CD4-positive, CD25-positive, alpha-beta regulatory T cell (primary cell): ENCODE measurements at places on chromosomes 12 and 14. TPM values are rescaled to one million over a fixed set of nuclear protein-coding genes. Genes with fewer than 3 reads are reported as not detected.

The NCKAP5L gene
- 7.8 TPM for total RNA-seq

The MFAP5 gene
- not detected for total RNA-seq

The LARP4 gene
- 35.1 TPM for total RNA-seq

The KLRK1 gene
- total RNA-seq, result 2.7 TPM

The DNAH10 gene
- total RNA-seq, result 0.02 TPM

The MUCL1 gene
- not detected for total RNA-seq

The PLCZ1 gene
- total RNA-seq, result not detected

The DLGAP5 gene
- total RNA-seq, result 0.67 TPM

The MCRS1 gene
- 72.8 TPM for total RNA-seq

The GLS2 gene
- 1.3 TPM for total RNA-seq

The NDUFB1 gene
- 54.8 TPM for total RNA-seq

The RGS6 gene
- total RNA-seq, result 0.69 TPM

The AP5M1 gene
- 63.6 TPM for total RNA-seq

The KRT2 gene
- 0.42 TPM for total RNA-seq

The STXBP6 gene
- not detected for total RNA-seq

The TAS2R8 gene
- total RNA-seq, result not detected

The FOXN4 gene
- not detected for total RNA-seq

The AKAP5 gene
- total RNA-seq, result 1.3 TPM

The KTN1 gene
- total RNA-seq, result 86.5 TPM

The EML1 gene
- not detected for total RNA-seq
